ENCODE measurements at places on chromosomes 2 and 18.

GRCh38 chr18:58861353-58861752 lies 3.3 kb upstream of the ZNF532 start:
- DNase-seq, result no peak

- no peak for DNase-seq
Observed at GRCh38 chr2:6754419-6754818, 111.3 kb downstream of the CMPK2 start.

- DNase-seq, result no peak
Observed at GRCh38 chr18:7105943-7106342, 11.7 kb downstream of the LAMA1 start.

DNA sequence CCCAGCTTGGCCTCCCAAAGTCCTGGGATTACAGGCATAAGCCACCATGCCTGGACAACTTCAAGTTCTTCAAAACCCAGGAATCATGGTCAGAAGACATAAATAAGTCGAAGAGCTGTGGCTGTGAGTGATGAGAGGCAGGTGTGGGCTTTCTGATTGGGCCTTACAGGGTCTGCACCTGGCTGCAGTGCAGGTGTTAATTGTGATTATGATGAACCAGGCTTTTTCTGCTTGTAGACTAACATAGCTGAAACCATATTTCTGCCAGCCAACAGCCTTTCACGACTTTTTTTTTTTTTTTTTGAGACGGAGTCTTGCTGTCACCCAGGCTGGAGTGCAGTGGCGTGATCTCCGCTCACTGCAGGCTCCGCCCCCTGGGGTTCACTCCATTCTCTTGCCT lies 14.9 kb upstream of the DTNB start:
- DNase-seq, result no peak

DNA sequence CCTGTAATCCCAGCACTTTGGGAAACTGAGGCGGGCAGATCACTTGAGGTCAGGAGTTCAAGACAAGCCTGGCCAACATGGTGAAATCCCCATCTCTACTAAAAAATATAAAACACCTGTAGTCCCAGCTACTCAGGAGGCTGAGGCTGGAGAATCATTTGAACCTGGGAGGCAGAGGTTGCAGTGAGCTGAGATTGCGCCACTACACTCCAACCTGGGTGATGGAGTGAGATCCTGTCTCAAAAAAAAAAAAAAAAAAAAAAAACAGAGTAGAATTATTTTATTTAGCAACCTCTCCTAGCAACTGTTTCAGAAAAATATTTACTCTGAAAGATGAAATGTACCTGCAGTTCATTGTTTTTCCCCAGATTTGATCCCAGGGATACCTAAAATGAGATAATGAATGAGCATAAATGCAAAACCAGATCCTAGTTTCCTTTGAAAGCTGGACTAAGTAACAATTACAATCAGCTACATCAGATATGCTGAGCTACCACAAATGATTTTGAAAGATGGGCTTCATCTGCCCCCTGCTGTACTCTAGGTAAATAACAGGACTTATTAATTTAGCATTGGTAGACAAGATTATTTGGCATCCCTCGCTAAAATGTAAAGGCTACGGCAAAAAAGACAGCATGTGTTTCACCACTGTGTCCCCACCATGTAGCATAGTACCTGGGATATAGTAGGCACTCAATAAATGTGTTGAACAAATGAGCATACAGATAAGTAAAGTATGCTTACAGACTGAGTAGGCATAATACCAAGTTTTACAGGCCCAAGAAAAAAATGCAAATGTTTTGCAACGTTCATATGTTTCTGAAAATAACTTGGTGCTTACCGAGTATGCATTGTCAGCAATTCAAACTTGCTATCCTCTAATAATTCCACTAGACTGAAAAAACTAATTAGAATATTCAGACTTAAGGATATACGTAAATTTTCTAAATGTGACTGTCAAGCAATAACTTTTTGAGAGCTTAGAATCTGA lies 102.5 kb downstream of the ATL2 start:
- DNase-seq, result no peak

DNA sequence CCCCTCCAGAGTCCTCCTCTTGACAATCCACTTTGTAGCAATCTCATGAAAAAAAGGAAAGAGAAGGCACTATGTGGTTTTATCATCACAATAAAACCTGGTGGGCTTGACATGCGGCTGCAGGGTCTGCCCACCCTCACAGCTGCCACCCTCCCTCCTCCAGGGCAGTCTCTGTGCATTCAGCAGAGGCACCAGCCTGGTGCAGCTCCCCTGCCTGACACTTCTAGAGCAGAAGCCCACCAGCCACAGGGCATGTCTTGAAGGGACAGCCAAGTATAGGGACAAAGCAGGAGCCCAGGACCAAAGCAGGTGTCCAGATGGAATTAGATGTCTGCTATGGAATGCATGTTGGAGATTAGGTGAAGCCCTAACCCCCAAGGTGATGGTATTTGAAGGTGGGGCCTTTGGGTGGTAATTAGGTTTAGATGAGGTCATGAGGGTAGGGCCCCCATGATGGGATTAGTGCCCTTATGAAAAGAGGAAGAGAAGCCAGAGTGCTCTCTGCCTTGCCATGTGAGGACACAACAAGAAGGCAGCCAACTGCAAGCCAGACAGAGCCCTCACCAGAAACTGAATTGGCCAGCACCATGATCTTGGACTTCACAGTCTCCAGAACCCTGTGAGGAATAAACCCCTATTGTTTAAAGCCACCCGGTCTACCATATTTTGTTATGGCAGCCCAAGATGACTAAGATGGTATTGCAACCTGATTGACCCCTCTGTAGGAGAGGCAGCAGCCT lies 86.9 kb downstream of the MCFD2 start:
- DNase-seq, result no peak

- DNase-seq, result no peak
Observed at GRCh38 chr2:41500895-41501294, 546.9 kb upstream of the PKDCC start.

DNA sequence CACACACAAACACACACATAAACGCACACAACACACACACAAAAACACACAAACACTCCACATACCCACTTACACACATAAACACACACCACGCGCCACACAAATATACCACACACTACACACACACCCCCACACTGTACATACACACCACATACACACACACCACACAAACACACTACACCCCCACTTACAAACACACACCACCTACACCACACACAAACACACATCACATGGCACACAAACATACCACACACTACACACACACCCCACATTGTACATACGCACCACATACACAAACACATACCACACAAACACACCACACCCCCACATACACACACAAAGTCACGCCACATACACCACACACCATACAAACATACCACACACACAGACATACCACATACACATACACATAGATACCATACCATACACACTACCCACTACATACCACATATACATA lies 59.9 kb downstream of the TWIST2 start:
- no peak for DNase-seq

DNA sequence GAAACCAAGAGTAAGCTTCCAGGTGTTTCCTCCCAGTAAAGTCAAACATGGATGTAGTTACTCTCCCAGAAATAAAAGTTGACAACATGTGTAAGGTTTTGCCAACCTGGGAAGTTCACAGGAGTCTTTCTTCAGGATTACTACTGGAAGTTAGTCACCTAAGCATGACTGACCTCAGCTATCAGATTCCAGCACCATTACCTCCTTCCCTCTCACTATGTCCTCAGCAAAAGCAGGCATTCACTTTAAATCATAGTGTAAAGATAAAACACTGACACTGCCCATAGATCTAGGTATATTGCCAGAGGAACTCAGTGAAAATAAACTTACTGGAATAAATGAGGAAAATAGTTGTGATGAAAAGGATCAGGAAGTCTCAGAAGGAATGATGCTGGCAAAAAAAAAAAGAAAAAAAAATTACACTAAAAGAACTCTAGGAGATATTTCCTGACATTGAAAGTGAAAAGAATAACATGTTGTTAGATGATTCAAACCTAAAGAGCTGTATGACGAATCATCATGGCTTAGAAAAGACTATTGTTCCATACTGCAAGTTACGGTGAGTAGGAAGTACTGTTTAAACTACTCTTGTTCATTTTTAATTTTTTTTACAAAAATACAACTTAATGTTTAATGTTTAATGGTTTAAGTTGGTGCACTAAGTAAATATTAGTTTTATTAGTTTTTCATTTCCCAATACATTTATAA lies 484.5 kb upstream of the ZNF804A start:
- DNase-seq, result no peak

DNA sequence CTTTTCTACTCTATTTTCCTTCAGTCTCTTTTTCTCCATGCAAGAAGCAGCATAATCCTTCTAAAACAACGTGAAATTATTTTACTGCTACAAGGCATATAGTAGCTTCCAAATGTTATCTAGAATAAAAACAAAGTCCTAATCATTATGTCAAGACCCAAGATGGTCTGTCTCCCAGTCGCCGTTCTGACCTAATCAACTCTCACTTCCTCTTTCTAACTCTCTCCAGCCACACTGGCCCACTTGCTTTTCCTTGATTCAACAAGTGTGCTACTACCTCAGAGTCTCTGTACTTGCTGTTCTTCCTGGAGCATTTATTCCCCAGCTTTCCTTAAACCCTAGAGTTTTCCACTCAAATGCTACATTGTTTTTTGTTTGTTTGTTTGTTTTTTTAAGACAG lies 1491.2 kb downstream of the LRP1B start:
- no peak for DNase-seq

DNA sequence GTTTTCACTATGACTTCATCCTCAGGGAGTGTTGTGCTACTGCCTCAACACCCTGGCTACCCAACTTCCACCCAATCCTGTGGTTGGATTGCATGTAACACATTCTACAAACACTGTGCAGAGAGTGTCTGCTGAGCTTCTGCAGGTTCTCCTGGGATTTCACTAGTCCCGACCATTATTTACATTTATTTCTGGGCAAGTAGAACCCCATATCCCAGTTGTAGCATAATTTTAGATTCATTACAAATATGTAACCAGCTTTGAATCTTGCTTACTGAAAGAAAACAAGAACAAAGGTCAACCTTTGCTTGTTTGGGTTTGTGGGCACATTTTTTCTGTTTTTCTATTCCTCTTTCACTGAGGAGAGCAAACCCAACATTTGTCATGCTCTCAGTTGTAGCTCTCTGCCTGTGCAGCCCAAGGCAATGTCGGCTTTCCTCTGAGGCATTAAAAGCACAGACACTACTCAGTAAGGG lies 2036.1 kb upstream of the LRRTM1 start:
- no peak for DNase-seq

DNA sequence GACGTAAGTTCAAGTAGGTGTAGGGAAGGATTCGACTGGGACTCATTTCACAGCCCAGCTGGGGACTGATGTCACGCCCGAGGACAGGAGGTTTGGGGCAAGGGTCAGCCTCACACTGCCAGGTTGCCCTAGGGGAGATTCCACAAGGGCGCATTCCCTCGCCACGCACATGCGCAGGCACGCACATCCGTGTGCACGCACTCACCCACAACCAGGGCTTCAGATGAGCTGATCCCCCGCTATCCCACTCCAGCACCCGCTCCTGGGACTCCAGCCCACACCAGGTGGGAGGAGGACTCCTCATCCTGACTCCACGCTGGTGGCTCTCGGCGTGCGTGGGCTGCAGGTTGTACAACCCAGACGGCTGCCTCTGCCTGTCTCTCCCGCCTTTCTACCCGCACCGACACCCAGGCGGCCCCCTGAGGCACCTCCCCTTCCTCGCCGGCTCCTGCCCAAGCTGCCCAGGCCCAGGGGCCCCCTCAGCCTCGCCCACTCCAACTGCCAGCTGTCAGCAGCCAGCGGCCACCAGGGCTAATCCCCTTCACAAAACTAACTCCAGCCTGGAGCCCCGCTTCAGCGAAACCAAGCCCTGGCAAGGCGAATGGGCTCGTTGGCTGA lies 47.8 kb upstream of the FOSL2 start:
- DNase-seq, result no peak

DNA sequence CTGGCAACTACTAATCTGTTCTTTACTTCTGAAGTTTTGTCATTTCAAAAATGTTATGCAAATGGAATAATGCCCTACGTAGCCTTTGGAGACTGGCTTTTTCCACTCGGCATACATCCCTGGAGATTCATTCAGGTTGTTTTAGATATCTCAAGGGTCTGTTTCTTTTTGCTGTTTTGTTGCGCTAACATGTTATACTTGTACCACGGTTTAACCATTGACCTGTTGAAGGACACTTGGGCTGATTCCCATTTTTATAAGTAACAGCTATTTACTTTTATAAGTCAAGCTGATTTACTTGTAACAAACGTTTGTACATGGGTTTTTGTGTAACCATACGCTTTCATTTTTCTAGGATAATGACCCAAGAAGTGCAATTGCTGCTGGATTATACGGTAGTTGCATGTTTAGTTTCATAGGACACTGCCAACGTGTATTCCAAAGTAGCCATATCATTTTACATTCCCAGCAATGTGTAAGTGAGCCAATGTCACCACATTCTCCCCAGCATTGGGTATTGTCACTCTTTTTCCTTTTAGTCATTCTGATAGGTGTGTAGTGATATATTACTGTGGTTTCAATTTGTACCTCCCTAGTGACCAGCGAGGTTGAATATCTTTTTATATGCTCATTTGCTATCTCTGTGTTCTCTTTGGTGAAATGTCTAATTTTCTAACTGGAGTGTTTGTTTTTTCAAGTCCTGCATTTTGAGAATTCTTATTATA lies 36.5 kb upstream of the STAT4 start:
- no peak for DNase-seq

- no peak for DNase-seq
Observed at GRCh38 chr2:236161531-236161930, 6.7 kb downstream of the GBX2 start.

- DNase-seq, result no peak
Observed at GRCh38 chr2:215626063-215626462, 190.2 kb upstream of the FN1 start.

GRCh38 chr2:204000446-204000845 lies 63.9 kb downstream of the ICOS start:
- DNase-seq, result no peak

DNA sequence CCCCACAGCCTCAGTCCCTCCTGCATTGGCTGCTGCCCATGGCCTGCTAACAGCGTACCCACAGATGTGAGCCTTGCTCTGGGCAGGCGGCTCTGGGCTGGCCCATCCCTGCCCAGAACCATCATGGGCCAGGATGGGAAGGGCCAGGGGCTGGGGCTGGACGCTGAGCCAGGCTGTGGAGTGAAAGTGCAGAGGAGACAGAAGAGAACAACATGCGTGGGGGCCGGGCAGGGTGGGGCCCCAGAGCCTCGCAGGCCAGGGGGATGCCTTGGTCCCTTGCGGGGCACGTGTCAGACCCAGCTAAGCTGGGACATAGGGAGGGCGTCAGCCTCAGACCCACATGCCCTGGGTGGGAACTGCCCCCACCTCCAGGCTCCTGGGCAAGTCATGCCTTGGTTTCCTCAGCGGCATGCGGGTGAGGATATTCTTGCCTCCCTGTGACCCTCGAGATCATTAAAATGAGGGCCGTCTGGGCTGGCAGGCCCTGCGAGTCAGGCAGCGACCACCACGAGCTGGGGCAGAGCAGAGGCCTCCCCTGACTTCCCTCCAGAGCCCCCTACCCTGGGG lies 27.3 kb downstream of the GPC1 start:
- DNase-seq, result no peak

- DNase-seq, result no peak
Observed at GRCh38 chr2:121231385-121232000, 53.5 kb downstream of the TFCP2L1 start.

- no peak for DNase-seq
Observed at GRCh38 chr2:44291281-44292248, 16.3 kb downstream of the SLC3A1 start.
